ENCODE measurements at places on chromosomes 7 and 10. TPM values are rescaled to one million over a fixed set of nuclear protein-coding genes. Genes with fewer than 3 reads are reported as not detected.
A peak's percentile ranks its signal among the peaks of the same experiment; 100 is the strongest.

DNA sequence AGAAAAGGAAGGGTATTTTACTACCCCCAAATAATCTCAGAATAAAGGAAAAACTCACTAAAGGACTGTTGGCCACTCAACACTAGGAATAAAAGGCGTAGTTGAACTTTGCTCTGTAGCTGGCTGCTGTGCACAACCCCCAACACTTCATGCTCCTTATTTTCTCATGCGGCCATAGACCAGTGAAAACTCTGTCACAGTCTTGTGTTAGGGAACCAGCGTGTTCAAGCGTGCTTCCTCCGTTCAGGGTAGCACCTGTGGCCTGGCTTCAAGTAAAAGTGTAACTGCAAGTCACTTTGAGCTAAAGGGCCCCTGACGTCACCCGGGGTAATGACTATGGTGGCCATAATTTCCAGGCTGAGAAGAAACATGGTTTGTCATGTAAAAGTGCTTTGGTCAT lies 27.0 kb downstream of the BLNK start:
- DNase-seq, result no peak

The ITPRID1 gene
- 0.26 TPM for total RNA-seq

- peak; percentile 22 for DNase-seq
These were observed 62.6 kb upstream of the GHITM start for GRCh38 chr10:84076540-84077195.

DNA sequence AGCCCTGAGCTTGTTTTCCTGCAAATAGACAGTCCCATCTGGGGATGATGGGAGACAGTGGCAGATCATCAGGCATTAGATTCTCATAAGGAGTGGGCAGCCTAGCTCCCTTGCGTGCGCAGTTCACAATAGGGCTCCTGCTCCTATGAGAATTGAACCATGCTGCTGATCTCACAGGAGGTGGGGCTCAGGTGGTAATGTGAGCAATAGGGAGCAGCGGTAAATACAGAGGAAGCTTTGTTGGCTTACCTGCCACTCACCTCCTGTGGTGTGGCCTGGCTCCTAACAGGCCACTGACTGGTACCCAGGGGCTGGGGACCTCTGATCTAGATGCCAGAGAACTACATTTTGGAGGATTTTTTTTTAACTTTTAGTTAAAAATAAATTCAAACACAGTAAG lies 434.8 kb upstream of the MKI67 start:
- no peak for DNase-seq

Measured in Caco-2 (cell line).